ENCODE measurements at places on chromosomes 4 and X.

DNA sequence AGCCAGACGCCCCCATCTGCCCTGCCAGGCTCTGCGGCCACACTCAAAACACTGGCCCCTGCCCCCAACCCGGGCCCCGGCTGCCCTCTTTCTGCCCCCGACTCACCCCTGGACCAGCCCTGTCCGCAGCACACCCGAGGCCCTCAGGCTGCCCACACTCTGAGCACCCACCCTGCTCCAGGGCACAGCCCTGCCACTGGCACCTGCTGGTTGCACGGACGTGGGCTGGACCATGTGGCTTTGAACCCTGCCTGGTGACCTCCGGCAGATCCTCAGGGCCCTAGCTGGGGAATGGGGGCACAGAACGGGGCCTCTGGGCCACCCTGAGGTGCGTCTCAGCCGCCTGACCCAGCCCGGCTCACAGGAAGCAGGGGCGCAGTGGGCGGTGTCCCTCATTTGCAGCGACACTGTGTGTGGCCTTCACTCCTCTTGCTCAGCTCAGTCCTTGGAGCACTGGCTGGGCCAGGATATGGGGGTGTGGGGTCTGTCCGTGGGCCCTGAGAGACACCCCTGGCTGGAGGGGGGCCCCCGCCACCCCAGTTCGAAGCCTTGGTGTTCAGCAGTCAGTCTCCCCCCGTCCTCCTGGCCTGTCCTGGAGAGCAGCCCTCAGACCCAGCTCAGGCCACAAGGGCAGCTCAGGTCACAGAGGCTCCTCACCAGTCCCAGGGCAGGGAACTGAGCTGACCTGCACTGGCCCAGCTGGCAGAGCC, 73.2 kb downstream of the FAM53A start:
- no peak for DNase-seq

GRCh38 chr4:151418856-151419255, 9.9 kb downstream of the FHIP1A start:
- DNase-seq, result no peak

DNA sequence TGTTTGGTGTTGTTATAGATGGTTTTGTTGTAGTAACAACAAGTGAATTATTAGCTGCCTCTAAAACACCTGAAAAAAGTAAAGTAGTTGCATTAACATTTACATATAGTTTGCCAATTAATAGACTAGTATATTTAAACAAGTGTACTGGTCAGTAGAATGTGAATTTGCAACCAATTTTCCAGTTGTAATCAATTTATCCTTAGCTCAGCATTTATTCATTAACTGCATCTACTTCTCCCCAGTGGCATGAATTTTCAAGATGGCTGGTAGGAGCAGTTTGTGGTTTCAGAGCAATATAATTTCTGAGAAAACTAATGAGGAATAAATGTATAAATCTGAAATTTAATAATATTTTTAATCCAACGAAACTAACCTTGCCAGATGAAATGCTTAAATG, 37.9 kb downstream of the EMCN start:
- no peak for DNase-seq

- no peak for DNase-seq
Observed at GRCh38 chrX:138255373-138255772, 456.1 kb downstream of the FGF13 start.

DNA sequence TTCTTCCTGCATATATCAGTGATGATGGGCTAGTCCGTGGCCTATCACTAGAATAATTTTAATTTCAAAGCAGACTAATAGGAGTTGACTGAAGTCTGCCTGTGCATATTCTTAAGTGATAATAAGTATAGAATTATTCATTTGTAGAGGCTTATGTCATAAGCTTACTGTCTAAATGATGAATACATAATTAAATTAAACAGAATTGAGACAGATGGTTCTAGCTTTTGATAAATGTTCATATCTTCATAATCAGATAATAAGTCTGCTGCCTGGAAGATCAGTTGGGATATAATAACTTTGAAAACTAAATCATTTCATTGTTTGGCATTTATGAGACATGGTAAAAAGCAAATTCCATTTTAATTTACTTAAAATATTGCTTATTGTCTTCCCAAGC, 1175.6 kb downstream of the TECRL start:
- DNase-seq, result no peak

DNA sequence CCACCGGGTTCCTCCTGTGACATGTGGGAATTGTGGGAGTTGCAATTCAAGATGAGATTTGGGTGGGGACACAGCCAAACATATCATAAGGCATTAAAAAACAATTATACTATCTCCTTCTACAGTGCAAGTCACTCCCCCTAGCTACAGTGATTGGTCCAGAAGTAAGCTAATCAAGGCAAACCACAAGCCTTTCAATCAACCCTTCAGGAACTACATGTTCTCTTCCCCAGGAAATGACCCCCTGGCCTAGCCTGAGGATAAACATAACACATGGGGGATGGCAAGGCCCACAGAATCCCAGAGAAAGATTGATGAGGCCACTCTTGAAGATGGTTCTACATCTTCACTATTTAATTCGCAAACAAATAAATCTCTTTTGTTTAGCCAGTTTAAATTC, 25.2 kb upstream of the FAM241A start:
- no peak for DNase-seq

- no peak for DNase-seq
Observed at GRCh38 chr4:126318376-126318775, 1003.6 kb downstream of the FAT4 start.

GRCh38 chrX:68079961-68080360, 353.3 kb downstream of the OPHN1 start:
- DNase-seq, result no peak

GRCh38 chr4:73021634-73022033, 47.9 kb downstream of the COX18 start:
- no peak for DNase-seq

DNA sequence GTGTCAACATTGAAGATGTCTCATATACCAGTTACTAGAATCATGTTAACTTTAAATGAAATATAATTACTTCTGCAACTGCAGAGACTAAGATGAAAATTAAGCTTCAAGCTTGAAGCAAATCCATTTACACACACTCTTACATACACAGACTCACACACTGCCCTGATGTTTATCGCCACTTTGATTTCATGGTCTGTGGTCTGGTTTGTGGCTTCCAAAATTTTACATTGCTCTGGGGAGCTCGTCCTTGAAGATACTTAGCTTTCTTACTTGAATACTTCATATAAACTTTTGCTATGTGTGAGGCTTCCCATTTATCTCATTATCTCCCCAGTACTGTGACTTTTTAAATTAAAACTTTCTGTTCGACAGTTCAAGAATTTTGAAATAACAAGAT, 35.8 kb downstream of the ARHGEF38 start:
- DNase-seq, result no peak

DNA sequence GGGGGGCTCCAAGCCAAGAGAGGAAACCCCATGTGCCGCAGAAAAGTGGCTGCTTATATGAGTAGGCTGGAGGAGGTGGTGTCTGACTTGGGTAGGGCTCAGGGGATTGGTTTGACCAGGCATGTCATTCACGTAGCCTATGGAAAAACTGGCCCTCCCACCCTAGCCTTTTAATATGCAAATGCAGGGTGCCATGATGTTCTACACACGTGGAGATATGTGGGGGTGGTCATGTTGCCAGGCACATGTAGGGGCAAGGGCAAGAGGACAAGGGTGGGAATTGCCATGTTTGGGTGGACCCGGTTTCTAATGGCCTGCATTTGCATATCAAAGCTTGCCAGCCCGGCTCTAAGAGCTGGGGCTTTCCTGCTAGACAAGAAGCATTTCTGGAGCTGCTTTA, 86.9 kb upstream of the SHISA3 start:
- DNase-seq, result no peak

DNA sequence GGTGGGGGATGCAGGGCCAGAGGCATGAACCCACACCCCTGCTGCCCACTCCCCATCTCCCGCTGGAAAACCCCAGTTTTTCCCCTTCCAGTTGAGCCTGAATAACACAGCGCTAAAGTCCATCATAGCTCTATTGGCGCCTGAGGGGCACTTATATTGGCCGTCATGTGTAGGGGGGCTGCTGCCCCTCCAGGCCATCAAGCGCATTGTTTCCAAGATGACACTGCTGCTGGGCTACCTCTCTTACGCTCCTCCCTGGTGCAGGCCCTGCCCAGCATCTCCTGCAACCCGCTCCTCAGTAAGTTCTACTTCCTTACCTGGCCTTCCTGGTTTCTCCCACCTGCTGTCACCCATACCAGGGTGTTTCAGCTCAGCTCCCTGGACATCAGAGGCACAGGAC, 205.0 kb upstream of the RPL34 start:
- no peak for DNase-seq

DNA sequence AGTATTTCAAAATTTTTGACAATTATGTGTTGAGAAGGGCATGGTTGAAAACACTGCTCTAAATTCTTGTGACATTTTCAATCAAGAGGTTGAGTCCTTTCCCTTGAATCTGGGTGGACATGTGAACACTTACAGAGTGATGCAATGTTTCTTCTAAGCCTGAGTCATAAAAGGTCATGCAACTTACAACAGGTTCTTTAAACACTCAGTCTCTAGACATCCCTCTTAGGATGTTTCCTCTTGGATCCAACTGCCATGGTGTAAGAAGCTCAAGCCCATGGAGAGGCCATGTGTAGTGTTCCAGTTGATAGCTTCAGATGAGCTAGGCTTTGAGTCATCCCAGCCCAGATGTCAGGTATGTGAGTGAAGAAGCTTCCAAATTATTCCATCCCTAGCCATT, 232.2 kb upstream of the MAOA start:
- DNase-seq, result no peak

GRCh38 chr4:169335331-169335730, 64.6 kb upstream of the SH3RF1 start:
- no peak for DNase-seq

DNA sequence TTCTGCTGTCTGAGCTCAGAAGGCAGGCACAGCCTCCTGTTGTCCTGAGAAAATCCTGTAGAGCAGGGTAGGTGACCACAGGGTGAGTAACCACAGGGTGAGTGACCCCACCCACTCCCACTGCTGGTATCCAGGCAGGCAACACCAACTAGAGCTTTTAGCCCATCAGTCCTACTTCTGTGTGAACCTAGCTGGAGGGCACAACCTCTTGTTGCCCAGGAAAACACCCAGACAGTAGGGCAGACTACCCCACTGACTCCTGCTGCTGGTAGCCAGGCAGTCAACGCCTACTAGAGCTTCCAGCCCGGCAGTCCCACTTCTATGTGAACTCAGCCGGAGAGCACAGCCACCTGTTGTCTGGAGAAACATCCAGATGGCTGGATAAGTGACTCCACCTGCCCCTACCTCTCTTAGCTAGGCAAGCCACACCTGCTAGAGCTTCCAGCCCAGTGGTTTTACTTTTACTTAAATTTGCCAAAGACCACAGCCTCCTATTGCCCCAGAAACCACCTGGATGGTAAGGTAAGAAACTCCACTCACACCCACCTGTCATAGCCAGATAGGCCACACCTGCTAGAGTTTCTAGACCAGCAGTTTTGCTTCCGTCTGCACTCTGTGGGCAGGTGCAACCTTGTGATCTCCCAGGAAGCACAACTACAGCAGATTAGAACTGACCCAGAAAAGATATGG, 371.6 kb downstream of the INPP4B start:
- DNase-seq, result no peak

DNA sequence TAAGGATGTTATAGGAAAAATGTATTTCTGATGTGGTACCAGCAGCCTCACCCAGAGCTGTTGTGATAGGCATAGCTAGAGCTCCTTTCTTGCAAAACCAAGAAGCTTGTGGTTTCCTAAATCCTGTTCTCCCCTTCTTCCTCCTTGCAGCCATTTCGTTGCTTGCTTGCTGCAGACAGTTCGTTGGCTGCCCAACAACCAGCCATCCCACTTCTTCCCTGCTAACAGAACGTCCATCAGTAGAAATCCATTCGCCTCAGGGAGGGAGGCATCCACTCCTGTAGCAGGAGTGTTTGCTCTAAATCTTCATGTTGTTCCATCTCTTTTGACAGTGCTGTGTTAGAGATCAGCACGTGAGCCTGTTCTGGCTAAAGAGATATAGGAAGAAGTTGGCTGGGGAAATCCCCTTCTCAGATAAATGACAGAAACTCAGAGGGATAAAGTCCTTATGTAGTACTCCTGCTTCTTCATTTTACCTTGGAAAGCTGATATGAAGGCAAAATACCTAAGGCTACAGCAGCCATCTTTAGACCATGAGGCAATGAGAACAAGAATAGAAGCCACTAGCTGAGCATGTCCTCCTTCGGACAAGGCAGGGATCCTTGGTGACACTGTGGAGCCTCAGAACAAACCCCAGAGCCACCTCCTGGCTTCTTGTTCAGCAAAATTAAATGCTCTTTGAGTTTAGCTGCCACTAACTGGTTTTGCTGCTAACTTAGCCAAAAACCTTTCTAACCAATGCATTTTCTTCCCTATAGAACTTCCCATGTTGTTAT, 68.4 kb upstream of the RELL1 start:
- DNase-seq, result no peak

GRCh38 chrX:68440940-68441339, 7.6 kb upstream of the OPHN1 start:
- DNase-seq, result peak; percentile 50

DNA sequence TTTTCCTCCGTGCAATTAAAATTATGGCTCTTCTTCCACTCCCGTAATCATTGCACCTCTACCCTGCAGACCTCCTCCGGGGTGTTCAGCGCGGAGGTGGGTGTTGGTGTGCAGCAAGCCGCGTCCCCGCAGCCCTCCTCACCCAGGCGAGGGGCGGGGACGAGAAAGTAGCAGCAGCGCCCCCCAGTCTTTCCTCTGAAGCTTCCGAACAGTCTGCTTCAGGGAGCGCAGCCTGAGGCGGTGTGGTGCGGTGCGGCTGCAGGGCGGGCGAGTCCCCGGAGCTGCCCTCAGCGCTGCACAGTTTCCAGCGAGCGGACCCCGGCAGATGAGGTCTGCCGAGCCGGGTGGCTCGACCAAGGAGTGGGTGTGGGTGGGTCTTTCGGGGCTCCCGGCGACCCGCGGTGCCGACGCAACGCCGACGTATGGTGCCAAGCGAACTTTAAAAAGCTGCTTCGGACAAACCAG, at the start of gene FRAS1:
FRAS1 (plus strand) TSS at position 189 of the 465 bp plus-strand sequence. CDS start 687 bp downstream, outside the sequence.
- no peak for DNase-seq

- DNase-seq, result no peak
Observed at GRCh38 chrX:140088438-140088837, 123.1 kb upstream of the CXorf66 start.

- no peak for DNase-seq
Observed at GRCh38 chrX:68631336-68631735, 16.1 kb upstream of the STARD8 start.

DNA sequence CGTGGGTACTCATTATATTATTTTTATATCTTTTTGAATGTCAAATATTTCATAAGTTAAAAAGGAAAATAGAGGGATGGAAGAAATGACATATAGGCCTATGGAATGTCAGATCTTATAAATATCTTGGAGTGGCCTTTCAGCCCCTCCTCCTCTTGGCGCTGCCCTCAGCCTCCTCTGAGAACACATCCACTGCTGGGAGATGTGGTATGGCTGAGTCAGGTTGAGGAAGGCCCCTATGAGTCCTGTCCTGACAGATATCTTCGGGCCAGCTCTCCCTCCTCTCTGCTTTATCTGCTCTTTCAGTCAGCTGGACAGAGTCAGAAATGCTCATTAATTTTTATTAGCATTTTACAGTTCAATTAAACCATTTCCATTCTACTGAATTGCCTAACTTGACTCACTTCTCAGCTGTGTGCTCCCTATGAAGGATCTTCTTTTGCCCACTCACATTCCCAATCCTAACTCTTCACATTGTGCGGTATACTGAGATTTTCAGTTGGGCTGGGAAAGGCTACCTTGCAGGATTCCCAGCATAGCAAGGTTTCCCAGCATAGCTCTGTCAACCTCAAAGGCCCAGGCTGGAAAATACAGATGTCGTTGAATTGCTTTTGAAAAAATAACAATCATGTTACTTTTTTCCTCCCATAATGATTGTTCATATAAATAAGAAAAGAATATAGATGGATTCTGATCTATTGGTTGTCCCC, 128.0 kb downstream of the ARHGEF9 start:
- DNase-seq, result no peak

All from tibial artery (tissue), 4 donors.